Ovary (tissue), 10 donors: ENCODE measurements at places on chromosomes 16 and 17. TPM values are rescaled to one million over a fixed set of nuclear protein-coding genes. Genes with fewer than 3 reads are reported as not detected.
A peak's percentile ranks its signal among the peaks of the same experiment; 100 is the strongest.

SPHK1 gene
- 2.5 TPM for total RNA-seq

ADORA2B gene
- not detected for total RNA-seq

TBC1D28 gene
- not detected for total RNA-seq

DOC2A gene
- 3.7 TPM for total RNA-seq

SOST gene
- not detected for total RNA-seq

DNA sequence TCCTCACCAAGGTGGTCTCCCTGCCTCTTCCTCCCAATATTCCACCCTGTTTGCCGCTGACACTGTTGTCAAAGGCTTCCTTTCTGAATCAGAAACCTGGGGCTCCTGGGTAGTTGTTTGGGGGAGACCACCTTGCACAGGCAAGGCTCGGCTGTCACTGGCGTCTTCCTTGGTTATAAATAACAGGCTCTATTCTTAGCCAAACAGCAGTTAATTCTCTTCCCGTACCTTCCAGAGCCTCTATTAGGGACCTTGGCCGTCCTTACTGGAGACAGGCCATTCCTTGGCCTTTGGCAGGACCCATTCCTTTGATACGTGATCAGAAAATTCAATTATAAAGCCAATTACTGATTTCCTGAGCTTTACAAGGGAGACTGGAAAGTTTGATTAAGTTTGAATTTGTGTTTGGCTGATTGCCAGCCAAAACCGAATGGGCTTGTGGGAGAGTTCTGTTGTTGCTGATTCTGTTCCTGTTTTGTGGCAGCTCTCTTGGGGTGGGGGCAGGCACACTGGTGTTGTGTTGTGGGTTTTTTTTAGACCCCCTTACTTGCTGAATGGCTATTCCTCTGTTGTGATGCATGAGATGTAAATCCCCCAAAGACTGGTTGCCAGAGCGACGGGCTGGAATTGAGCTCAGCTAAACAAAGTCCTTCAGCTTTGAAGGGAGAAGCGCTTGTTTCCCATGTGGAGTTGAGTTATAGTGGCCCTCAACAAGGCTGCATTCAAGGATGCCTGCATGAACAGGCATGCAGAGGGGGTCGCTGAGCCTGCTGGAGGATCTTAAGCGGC is 104.6 kb downstream of the GNAO1 start:
- no peaks in the 10 kb centered on the region for H3K36me3 ChIP-seq
- DNase-seq = no peak
- no peak overlapping the region for H3K27ac ChIP-seq
- no peak overlapping the region for H3K4me3 ChIP-seq
- H3K27me3 ChIP-seq = no peaks in the 10 kb centered on the region

- no peak overlapping the region for H3K4me3 ChIP-seq
- no peak overlapping the region for H3K27ac ChIP-seq
- peaks cover 2% of the 10 kb centered on the region for H3K4me1 ChIP-seq
- no peaks in the 10 kb centered on the region for H3K27me3 ChIP-seq
- no peak for DNase-seq
Measured at GRCh38 chr16:21186326-21186691, 25.1 kb downstream of the ZP2 start.

DNA sequence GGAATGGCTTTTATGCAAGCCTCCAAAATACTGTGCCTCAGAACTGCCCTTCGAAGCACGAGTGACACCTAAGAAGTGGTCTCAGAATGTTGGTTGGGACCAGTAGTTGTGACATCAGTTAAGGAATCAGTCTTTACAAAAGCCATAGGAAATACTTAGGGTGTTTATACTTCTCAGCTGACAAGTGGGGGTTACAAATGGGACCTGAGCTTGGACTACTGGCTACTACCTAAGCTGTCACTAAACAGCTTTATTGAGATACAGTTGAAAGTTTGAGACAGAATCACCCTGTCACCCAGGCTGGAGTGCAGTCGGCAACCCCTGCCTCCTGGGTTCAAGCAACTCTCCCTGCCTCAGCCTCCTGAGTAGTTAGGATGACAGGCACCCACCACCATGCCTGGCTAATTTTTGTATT is 5.0 kb downstream of the RPL19 start:
- H3K36me3 ChIP-seq = no peaks in the 10 kb centered on the region
- peaks cover 10% of the 10 kb centered on the region for H3K4me1 ChIP-seq
- no peak overlapping the region for H3K27ac ChIP-seq
- DNase-seq = no peak

GRCh38 chr17:56739376-56739775 is 94.3 kb downstream of the C17orf67 start:
- H3K4me3 ChIP-seq = no peak overlapping the region
- H3K27me3 ChIP-seq = no peaks in the 10 kb centered on the region
- no peak overlapping the region for H3K27ac ChIP-seq
- H3K36me3 ChIP-seq = no peaks in the 10 kb centered on the region
- peaks cover 1% of the 10 kb centered on the region for H3K4me1 ChIP-seq

DNA sequence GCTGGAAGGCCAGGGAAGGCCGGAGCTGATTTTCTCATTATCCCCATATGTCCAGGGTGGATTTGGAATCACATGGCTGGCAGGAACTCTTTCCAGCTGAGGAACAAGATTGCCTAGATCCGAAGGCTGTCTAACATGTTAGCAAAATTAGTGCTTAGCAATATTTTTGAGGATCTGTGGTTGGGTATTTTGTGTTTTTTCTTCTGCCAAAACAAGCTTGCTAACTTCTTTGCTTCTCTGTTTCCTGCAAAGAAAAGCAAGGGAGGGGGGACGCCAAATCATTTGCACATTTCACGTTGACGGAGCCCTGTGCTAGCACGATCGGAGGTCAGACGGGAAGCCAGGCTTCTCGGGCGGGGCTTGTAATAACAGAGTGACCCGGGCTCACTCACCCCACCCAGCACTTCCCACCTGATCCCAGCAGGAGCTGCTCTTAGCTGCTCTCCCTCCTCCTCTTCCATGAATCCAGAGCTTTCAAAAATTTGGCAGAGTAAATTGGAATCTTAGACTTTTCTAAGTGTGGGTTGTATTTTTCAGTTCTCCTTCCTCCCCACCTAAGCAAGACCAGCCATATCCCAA is 33.3 kb upstream of the FOXF1 start:
- no peaks in the 10 kb centered on the region for H3K36me3 ChIP-seq
- H3K27ac ChIP-seq = no peak overlapping the region
- DNase-seq = no peak
- no peaks in the 10 kb centered on the region for H3K4me1 ChIP-seq
- no peaks in the 10 kb centered on the region for H3K27me3 ChIP-seq
- H3K4me3 ChIP-seq = no peak overlapping the region

DNA sequence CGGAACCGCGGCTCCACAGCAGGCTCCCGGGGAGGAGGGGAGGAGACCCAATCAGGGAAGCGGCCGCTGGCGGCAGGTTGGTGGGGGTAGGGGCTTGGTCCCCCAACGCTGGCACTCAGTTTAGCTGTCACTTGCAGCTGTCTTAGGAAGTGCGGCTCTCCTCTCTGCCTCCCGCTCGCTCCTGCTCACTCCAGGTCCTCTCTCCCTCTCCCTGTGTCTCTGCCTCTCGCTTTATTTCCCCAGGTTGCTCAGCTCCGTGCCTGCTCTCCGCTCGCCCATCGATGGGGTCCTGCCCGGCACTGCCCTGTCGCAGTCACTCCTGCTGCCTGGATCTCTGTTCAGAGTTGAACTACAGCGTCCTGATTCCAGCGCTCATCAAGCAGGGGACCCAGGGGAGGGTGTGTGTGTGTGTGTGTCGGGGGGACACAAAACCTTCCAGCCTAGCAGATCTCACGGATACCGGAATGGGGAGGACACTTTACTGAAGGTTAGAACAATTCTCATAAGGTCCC is 145.6 kb downstream of the ENGASE start:
- no peaks in the 10 kb centered on the region for H3K4me1 ChIP-seq
- no peaks in the 10 kb centered on the region for H3K36me3 ChIP-seq
- H3K27ac ChIP-seq = no peak overlapping the region
- H3K27me3 ChIP-seq = no peaks in the 10 kb centered on the region
- no peak for DNase-seq

- H3K4me3 ChIP-seq = no peak overlapping the region
- no peak overlapping the region for H3K27ac ChIP-seq
- H3K27me3 ChIP-seq = no peaks in the 10 kb centered on the region
- no peaks in the 10 kb centered on the region for H3K36me3 ChIP-seq
Measured at GRCh38 chr17:73938706-73939105, 264.8 kb upstream of the RPL38 start.

DNA sequence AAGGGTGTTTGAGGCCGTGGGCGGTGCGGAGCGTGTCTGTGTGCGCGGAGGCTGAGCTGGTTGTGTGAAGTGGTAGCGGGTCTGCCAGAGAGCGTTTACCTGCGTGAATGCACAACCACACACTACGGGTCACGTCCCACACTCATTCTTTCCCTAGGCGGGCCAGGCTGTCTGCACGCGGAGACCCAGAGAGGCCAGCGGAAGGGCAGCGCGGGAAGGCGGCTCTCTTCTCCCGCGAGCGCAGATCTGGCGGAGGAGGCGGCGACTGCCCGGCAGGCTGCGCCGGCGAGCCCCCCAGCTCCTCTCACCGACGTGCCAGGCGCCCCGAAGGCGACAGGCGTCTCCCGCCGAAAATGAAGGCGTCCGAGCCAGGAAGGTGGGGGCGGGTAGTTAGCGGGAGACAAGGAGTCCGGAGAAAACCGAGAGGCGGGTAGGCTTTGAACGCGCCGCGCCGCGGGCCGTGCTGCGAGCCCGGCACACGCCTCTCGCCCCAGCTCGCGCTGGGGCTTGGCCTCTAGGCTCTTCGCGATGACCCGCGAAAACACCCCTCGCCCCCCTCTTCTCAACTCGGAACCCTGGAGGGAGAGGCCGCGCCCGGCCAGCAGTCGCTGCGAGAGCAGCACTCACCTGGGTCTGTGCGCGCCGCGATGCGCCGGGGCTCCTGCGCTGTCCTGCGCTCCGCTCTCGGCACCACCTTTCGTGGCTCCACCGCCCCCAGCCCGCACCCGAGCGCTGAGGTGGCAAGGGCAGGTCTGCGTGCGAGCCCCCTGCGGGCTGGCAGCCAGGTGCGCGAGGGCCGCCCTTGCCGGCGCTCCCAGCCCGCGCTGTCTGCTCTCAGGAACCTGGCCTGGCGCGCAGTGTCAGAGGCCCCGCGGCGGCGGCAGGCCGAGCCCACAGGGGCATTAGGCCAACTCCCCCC is 2.0 kb upstream of the FOXF1 start:
- no peaks in the 10 kb centered on the region for H3K36me3 ChIP-seq
- H3K4me1 ChIP-seq = peaks cover 12% of the 10 kb centered on the region
- peak overlapping the region; percentile 59 for H3K4me3 ChIP-seq
- no peak overlapping the region for H3K27ac ChIP-seq

- H3K36me3 ChIP-seq = no peaks in the 10 kb centered on the region
- H3K4me1 ChIP-seq = peaks cover 4% of the 10 kb centered on the region
- peak; percentile 59 for DNase-seq
- H3K27me3 ChIP-seq = no peaks in the 10 kb centered on the region
- peak overlapping the region; percentile 73 for H3K4me3 ChIP-seq
- peak overlapping the region; percentile 77 for H3K27ac ChIP-seq
Measured at GRCh38 chr16:15650698-15651171, 690 bp downstream of the NDE1 start.
